Activated CD4-positive, alpha-beta T cell treated with anti-CD3 and anti-CD28 coated beads, Interleukin-2, amount 50 U/mL, for 1 hour (primary cell): ENCODE measurements at places on chromosomes 12 and 14.

GRCh38 chr12:105359856-105360255 is 29.4 kb downstream of the C12orf75 start:
- no peak for DNase-seq

DNA sequence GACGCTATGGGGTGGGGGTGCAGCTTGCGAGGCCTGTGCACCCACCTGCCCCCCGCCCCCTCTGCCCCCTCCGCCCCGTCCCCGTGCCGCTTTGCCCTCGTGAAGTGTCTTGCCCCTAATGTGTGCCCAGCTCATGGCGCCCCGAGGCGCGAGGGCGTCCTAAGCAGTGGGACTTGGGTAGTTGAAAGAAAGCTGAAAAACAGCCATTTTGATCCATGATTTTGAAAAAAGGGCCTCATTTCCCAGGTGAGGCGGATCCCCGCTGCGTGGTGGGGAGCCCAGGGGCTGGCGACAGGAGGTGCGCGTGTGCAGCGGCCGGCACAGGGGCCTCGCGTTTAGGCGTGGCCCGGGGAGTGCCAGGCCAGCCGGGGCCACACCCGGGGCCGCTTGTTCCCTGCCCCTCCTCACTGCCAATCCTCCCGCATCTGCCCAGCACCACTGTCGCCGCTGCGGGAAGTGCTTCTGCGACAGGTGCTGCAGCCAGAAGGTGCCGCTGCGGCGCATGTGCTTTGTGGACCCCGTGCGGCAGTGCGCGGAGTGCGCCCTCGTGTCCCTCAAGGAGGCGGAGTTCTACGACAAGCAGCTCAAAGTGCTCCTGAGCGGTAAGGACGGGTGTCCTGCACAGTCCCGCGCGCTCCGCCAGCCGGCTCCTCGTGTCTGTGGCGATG is 11.8 kb downstream of the ZFYVE21 start:
- DNase-seq = no peak

- no peak for DNase-seq
Observed at GRCh38 chr12:51381226-51382079, 9.8 kb downstream of the GALNT6 start.

DNA sequence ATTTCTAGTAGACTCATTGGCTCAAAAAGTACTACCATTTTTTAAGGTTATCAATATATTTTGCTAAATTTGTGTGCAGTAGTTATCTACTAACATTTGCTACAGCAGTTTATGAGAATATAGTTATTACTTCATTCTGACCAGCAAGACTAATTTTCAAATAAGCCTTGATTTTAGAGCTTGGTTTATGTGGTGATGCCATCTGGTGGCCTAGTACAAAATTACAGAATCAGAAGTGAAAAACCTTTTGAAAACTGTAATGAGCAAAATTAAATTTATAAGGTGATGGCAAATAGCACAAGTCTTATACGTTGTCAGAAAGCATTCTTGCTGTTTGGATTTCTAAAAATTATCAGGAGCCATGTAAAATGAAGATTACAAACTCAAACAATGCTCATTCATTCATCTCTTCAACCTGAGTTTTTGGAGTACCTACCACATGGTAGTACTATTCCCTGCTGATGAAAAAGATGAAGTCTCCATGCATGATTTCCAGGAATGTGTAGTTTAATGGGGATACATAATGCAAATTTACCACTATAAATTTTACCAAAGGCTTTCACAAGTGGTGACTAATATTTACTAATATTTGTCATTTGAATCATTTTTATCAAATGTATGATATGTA is 51.0 kb downstream of the MAGOHB start:
- DNase-seq = no peak

DNA sequence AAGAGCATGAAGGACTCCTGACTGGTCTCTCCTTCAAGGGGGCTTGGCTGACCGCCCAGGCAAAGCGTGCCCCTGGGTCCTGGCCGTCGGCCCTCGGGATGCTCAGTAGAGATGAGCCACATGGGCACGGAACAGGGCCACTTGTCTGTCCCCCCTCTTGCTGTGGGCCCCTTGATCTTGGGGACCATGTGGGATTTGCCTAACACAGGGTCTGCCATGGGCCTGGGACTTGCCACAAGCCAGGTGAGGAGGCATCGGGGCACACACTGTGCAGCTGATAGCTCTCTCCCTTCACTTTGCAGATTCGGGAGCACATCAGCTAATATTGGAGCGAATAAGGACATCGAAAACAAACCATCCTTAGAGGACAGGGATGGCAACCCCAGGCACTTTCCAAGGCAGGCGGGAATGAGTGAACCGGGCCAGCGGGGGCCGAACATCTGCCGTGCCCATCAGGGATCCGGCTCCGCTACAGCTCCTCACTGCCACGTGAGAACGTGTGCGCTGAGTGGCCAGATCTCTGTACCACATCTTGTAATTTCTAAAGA is 88.1 kb downstream of the PIWIL1 start:
- no peak for DNase-seq

DNA sequence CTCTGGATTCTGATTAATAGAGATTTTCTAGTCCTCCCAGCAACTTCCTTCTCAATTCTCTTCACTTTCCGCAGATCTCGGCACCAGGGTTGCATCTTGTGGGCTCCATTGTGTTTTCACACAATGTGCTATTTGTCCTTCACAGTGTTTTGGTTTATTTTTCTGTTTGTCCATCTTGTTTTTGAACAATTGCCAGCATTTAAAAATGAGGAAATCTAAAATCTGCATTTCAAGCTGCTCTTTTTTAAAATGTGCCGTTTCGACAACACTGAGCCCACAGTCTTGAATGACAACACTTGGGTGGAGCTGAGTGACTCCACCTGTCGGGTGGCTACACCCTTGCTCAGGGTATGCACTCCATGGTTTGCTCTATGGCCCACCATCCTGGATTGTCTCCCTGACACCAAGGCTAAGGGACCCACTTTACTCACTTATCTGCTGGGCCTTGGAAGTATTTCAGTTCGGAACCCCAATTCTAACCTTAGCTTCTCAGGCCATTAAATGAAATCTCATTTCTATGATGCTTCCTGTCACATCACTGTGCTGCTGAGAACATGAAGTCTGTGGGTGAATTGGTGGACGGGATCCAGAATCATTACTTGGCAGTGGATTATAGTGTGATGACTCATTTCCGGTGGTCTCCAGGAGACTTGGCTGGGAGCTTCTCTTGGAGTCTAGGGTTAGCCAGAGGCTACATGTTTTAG is 3.4 kb upstream of the MYRFL start:
- no peak for DNase-seq

DNA sequence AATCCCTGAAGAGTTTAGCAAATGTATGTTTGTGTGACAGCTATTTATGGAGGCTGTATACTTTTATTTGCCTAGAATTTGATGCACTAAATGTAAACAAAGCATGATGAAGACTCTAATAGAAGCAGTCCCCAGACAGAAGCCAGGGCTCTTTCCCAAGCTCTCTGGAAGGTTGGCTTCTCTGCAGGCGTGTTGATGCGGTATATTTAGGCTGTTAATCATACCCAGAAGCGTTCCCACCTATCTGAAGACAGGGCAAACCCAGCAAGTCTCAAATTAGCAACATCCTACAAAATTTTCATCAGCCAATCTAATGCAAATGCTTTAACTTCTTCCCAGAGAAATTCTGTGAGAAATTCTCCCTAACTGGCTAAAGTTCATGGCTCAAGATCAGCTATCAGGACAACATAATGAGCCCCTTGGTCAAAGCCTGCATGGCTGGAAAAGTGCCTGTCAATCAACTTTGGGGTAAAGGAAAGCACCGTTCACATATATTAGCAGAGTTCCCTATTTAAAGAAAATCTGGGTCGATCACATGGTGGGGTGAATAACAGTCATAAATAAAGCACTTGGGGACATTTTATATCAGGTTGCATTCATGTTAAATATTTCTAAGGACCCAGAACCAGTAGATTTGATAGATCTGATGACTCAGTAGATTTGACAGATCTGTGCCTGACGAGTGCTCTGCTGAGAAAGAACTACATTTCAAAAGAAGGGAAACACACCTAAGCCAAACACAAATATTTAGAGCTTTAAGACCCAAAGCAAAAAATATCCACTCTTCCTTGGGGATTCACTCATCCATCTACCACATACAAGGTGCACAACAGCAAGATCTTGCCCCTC is 46.6 kb downstream of the KSR2 start:
- DNase-seq = no peak

DNA sequence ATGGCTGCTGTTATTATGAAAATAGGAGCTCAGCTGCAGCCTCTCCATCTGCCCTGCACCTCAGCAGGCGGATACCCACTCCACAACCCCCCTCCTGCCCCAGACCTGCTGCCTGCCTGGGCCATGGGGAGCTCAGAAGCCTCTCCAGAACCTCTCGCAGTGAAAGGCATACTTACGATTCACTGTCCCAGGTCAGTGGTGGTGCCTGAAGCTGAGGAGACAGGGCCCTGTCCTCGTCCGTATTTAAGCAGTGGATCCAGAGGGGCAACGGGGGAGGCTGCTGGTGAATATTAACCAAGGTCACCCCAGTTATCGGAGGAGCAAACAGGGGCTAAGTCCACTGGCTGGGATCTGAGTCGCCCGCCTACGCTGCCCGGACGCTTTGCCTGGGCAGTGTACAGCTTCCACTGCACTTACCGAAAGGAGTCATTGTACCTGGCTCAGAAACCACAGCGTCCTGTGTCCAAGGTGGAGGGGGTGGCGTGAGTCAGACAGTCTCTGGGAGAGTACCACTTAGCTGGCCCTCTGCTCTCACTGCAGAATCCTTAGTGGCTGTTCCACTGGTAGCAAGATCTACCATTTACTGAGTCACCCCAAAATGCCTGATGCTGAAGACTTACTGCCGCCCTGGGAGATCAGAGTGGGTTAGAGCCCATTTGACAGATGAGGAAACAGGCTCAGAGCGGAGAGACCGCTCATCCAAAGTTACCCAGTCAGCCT is at the start of gene SERPINA1:
TSS of gene SERPINA1 (minus strand) at position 219 of the 720 bp plus-strand sequence. CDS start 5,365 bp downstream, outside the sequence.
- DNase-seq = no peak

DNA sequence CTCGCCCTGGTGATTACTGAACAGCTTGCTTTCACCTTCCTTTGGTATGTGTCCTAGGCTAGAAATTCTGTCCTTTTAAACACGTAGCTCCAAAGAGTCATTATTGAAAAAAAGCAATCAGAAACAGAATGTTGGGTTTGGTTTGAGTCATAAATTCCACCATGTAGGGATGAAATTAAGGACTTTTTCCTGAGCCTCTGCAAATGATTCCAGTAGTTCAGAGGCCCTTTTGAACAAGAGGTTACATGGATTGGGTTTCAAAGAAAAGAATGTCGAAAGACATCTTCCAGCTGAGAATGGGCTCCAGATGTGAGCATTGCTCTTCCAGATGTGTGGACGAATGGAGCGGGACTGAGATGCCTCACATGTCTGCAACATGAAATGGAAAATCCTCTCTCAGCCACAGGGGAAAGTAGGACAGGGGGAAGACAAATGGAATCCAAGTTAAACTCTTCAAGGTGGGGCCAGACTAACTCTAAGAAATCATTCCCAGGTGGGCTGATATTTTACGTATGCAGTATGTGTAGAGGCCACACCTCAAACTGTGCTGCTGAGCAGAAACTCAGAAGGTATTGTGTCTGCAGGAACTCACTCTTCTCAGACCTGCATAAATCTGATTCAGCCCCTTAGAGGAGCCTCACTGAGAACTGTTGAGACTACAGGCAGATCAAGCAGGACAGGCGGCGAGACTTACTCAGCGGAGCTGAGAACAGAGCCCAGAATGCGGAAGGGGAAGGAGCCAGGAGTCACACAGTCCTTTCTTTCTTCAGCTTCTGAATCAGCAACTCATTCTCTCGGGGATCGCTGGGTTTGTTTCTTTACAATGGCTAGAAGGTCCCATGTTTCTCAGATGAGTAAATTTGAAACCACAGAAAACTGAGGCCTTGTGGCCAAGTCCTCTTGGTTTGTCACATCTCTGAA is 23.3 kb upstream of the EMP1 start:
- DNase-seq = no peak

- peak; percentile 82 for DNase-seq
Observed at GRCh38 chr14:51846631-51847488, 13.6 kb upstream of the GNG2 start.

DNA sequence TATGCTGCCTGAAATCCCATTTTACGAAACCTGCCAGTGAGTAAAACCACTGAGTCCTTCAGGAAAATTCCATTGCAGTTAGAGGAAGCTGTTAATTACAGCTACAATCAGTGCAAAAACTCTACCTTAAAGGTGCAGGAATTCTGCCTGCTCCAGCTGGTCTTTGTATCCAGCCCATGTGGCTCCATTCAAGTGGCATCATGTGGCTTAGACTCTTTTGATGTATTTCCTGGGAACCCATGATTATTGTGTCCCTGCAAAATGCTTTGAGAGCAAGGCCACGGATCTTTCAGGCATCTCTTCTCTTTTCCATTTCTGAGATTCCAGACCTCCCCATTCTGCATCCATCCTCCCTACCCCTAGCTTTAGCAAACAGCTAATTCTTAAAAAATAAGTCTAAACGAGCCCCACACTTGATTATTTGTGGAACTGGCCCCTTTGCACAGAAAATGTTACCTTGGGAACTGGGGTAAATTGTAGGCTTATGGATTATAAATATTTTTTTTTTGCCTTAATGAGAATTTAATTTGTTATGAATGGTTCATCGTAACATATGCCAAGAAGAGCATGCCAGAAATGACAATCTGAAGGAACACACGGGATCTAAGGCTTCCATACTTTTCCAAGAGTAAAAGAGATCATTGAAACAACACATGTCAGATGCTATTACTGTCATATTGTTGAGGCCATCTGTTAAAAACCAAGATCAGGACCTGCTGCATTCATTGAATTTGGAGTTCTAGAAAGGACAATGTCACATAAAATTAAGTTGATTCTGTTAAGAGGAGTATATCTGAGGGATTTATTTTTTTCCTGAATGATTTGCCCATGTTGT is 144.6 kb downstream of the TPH2 start:
- DNase-seq = no peak

DNA sequence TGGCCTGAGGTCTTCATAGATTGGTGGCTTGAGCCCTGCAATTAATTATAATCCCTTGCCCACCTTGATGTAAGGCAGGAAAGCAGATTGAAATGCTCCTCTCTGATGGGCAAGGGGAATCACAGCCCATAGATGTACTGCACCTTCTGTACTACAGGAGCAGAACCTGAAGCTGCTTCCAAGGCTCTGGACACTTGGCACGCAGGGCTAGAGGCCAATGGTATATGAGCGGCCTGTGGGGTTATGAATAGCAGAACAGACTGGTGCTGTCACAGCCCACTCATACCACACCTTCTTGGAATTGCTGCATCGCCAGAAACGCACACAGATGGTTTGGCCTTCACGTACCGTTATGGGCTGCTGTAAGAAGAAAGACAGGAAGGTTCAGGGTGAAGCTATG is 1.7 kb upstream of the RBM23 start:
- no peak for DNase-seq

DNA sequence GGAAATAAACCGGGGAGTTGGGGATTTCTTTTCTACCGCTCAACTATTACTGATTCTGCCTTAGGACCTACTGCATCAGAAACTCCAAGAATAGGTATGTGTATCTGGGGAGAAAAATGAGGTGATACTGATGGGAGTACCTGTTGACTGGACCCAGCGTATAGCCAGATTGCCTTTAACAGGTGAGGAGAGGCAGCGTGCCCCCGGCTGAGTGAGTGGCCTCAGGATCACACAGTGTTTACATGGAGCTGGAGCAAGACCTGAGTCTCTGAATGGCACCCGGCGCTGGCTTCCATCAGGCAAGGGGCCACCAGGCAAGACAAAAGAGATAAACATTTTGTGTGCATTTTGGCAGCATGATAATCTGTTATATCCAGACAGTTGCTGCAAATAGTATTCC is 496.2 kb downstream of the EGLN3 start:
- no peak for DNase-seq

- DNase-seq = no peak
Observed at GRCh38 chr12:5269846-5270245, 162.1 kb upstream of the NTF3 start.

GRCh38 chr12:75509621-75510020 is 1.8 kb downstream of the KRR1 start:
- no peak for DNase-seq

- DNase-seq = no peak
Observed at GRCh38 chr12:91367234-91367849, 184.7 kb upstream of the DCN start.
